ENCODE measurements at places on chromosomes 6 and 20.

- no peak for DNase-seq
Measured at GRCh38 chr20:61445741-61446140, 193.7 kb downstream of the CDH4 start.

DNA sequence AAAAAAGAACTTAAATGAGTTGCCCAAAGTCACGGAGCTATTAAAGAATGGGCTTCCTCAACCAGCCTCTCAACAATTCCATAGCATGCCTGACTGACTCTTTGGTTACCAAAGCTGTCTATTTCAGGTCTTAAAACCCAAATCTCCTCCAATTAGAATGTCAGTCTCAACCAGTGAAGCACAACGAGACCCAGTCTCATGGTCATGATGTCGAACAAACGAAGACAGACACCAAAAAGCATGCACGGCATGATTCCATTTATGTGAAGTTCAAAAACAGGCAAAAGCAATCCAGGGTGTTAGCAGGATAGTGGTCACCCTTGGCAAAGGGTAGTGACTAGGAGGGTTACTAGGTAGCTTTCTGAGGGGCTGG, 16.3 kb upstream of the PTPN1 start:
- DNase-seq: no peak

- no peak for DNase-seq
Measured at GRCh38 chr6:77415706-77416105, 47.6 kb downstream of the HTR1B start.

DNA sequence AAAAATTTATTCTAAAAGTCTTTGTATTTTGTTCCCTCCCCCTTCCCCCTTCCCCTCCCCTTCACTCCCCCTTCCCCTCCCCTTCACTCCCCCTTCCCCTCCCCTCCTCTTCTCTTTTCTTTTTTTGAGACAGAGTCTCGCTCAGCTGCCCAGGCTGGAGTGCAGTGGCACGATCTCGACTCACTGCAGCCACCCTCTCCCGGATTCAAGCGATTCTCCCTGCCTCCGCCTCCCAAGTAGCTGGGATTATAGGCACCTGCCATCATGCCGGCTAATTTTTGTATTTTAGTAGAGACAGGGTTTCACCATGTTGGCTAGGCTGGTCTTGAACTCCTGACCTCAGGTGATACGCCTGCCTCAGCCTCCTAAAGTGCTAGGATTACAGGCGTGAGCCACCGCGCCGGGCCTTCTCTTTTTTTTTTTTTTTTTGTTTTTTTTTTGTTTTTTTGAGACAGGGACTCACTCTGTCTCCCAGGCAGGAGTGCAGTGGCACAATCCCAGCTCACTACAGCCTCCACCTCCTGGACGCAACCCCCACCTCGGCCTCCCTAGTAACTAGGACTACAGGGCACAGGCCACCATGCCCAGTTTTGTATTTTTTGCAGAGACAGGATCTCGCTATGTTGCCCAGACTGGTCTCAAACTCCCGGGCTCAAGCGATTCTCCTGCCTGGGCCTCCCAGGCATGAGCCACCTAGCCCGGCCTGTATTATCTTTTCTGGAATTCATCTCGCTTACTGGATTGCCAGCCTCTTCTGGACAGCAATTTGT, 1.1 kb upstream of the AFG1L start:
- DNase-seq: no peak

DNA sequence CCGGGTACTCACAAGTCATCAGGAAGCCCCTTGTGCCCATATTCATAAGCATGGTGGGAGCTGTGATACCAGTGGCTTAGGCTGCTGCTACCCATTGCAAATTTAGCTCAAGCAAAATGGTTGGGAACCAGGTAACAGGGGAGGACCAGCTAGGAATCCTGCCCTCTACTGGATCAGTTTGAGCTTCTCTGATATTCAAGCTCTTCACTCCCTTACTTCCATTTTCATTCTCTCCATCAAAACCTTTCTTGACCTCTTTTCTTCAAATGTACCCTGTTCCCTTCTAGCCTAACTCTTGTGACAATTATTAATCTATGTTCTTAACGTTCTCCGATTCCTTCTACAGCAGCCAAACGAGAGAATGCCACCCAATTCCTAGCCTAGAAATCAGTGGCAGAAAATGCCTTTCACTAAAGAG, 9.7 kb downstream of the NOL7 start:
- DNase-seq: no peak

DNA sequence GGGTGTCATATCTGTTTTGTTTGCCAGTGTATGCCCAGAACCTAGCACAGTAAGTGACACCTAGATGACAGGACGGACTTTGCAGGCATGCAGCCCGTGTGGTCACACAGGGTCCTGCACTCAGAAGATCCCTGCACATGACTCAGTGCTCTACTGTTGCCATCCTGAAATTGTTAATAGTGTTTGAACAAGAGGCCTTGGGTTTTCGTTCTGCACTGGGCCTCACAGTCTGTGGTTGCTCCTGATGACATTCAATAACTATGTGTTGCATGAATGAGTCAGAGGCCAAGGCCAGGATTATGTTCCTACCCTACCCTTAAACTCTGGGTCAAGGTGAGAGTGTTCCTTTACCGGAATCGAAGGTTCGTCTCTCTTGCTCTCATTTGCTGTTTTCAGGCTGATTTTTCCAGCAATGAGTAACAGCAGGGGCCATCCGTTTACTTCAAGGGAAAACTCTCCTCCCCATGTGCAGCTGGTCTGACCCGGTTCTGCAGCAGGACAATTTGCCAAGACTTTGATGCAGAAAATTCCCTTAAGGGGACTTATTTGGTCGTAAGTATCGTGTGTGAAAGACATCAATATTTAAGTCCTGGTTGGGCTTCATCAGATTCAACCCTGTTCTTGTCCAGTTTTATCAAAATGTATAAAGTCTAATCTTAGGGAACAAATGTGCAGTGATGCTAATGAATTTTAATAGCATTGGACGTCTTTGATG, 13.0 kb upstream of the PFDN4 start:
- no peak for DNase-seq

GRCh38 chr6:82693094-82693493, 329.5 kb downstream of the TPBG start:
- no peak for DNase-seq

GRCh38 chr6:5984150-5985089, 22.3 kb downstream of the NRN1 start:
- no peak for DNase-seq

GRCh38 chr6:152811785-152812184, 61.2 kb downstream of the VIP start:
- DNase-seq: no peak

GRCh38 chr20:18172379-18172778, 34.7 kb downstream of the KAT14 start:
- no peak for DNase-seq

DNA sequence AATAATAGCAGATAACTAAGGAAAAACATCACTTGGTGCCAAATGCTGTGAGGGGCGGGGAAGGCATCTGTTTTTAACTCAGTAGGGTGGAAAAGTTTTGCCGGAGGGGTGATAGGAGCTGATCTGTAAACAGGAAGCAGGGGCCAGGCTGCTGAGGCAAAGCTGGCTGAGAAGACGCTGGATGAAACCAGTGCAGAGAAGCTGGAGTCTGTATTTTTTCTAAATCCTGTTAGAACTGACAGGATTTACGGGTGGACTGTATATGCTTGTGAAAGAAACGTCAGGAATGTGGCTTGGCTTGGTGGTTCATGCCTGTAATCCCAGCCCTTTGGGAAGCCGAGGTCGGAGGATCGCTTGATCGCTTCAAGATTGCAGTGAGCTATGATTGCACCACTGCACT, 5.6 kb downstream of the PCMTD2 start:
- no peak for DNase-seq

GRCh38 chr6:114284281-114284680, 58.5 kb downstream of the HS3ST5 start:
- no peak for DNase-seq

DNA sequence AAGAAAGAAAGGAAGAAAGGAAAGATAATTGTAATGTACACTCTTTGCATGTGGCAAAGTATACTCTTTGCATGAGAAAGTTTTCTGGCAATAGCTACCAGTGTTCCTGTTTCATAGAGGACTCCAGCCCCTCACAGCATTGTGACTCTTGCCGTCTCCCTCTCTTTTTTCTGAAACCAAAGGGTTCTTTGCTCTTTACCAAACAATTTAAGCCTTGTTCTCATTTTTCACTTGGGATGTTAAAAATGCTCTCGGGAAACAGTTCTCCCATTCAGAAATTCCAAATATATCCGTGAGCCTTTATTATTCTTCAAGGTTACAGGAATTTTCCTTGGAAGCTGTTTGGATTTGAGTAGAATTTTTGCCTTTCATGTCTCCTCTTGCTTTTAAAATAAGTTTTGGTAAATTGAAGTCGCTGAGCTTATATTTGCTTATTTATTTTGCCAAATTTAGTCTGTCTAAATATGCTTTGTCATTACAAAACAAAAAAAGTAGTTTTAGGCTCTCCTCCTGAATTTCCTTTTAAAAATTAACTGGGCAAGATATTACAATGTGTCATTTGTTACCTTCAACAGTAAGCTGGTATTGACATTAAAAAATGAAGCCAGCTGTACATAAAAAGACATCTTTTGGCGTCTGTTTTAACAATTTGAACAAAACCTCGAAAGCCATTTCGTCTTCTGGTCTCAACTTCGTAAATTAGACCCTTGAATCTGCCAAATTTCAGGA, 103.8 kb upstream of the ARMC2 start:
- DNase-seq: no peak

GRCh38 chr20:787825-788224, 19.5 kb upstream of the SLC52A3 start:
- DNase-seq: no peak

DNA sequence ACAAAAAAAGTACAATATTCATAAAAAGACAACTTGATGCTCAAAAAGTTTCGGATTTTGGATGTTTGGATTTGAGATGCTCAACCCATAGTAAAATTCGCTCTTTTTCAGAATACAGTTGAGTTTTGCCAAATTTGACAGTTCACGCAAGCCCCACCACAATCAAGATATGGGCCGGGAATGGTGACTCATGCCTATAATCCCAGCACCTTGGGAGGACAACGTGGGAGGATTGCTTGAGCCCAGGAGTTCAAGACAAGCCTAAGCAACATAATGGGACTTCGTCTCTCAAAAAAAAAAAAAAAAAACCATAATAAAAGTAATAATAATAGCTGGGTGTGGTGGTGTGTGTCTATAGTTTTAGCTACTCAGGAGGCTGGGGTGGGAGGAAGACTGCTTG, 51.3 kb downstream of the PHF20 start:
- DNase-seq: no peak

DNA sequence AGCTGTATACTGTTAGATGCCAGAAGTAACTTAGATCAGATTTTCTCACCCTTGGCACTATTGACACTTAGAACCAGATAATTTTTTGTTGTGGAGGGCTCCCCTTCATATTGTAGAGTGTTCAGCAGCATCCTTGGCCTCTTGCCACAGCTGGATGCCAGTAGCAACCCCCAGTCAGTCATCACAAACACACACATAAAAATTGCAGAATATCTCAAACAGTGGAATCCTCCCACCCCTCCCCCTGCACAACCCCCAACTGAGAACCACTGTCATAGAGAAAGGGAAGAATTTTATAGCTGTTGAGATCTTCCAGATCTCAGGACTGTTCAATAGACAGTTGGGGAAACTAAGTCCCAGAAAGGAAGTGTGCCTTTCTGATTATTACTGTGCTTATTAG, 81.2 kb upstream of the VSTM2L start:
- no peak for DNase-seq

- no peak for DNase-seq
Measured at GRCh38 chr6:98905759-98906158, 42.0 kb downstream of the FBXL4 start.

DNA sequence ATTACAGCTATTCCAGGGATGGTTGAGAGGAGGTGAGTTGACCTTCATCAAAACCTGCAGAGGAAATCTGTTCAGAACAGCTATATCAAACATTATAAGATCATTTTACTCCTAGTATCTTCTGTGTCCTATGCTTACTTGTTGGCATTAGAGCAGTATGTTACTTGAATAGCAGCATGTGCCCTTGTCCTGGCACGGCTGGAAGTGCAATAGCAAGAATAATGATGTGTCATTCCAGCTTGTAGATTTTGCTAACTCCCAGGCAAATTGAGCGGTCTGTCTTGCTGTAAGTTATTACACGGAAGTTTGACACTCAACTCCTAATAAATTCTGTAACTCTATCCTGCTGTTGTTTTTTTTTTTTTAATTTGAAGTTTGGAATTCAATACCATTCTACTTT, 385.5 kb downstream of the TENT5A start:
- no peak for DNase-seq

DNA sequence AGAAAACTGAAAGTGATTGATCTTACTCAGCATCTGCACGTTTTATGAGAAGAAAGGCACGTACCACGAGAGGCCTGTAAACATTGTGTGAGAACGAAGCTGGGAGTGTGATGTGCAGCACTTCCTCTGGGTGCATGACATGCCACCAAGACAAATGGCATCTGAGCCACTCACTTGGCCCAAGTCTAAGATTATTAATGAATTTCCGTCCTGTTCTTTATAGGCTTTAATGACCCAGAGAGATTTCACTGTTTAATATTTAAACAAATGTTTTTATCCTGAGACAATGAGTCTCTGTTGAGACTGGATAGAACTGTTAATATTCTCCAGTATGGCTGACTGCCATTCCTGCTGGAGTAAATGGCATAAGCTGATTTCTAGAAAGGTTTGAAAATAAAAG, 172.6 kb upstream of the PHACTR1 start:
- DNase-seq: no peak

- DNase-seq: no peak
Measured at GRCh38 chr6:101926149-101926925, 532.8 kb downstream of the GRIK2 start.

- DNase-seq: no peak
Measured at GRCh38 chr6:1144842-1145767, 166.8 kb upstream of the FOXQ1 start.

- no peak for DNase-seq
Measured at GRCh38 chr6:122622479-122622878, 12.3 kb downstream of the PKIB start.

DNA sequence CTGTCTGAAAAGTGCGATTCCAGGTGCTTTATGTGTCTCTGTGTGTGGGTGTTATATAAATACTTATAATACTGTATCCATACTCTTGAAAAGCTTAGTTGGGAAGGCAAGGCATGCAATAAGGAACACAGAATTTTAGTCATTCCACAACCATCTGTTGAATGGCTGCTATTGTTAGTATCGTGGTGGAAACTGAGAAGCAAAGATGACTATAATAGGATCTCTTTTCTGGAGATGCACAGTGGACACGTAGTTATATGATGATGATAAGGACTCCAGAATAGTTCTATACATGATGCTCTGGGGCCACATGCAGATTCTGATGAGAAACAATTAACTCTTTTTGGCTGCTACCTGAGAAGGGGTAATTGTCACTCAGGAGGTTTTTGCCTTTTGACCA, 25.2 kb downstream of the ESR1 start:
- no peak for DNase-seq

GRCh38 chr6:12845224-12846004, 128.8 kb downstream of the PHACTR1 start:
- no peak for DNase-seq
